WTC11 (cell line): ENCODE measurements at places on chromosomes 4 and X.

DNA sequence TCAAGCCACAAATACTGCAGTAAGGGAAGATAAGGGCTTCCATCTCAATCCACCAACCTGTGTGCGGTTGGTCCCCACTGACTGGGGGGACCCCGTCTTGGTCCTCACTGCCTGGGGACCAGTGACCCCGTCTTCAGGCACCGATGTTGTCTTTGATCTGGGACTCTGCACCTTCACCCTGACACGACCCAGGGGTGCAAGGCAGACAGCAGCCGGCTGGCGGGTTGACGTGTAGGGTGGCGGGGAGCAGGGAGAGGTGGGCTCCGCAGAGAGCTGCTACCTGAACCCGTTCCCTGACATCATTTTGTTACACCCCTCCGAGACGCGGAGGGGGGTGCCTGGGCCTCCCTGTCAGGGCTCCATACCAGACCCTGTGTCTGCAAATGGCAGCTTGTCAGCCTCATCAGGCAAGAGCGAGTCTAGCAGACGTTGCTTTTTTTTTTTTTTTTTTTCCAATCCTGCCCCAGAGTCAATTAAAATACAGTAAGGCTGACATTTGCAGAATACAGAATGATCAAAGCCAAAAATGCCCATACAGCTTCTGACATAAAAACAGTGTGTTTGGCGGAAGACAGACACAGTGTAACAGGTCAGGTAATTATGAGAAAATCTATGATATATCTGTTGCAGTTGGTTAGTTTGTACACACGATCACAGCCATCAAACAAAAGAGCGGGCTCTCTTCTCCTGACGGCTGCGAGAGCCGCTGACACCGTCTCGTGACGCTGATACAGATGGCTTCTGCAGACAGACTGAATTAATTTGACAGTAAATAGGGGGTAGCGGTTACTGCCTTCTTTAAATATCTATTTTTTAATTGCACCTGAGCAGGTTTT lies 118.6 kb downstream of the CRLF2 start:
- H3K4me3 ChIP-seq: no peak overlapping the region
- no peaks in the 10 kb centered on the region; the same call in 1 of the 2 replicates for H3K27me3 ChIP-seq
- H3K36me3 ChIP-seq: peaks cover 17% of the 10 kb centered on the region; the same call in 1 of the 2 replicates
- H3K27ac ChIP-seq: no peak overlapping the region
- H3K4me1 ChIP-seq: peaks cover 17% of the 10 kb centered on the region

DNA sequence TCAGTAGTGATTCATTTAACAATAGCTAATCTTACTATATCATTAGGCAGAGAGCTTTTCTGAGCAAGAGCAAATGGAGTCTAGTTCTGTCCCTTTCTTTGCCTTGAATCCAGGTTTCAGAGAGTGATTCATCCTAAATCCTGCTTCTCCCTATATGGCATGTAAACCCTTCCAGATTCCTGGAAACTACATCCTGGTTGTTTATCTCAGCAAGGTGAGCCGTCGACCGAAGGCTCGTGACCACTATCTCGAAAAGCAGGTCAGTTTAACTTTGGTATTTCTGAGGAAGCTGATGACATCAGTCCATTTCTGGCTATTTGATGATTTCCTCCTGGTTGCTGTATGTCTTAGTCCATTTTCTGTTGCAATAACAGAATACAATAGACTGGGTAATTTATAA lies 40.7 kb upstream of the ERVMER34-1 start:
- no peaks in the 10 kb centered on the region for H3K36me3 ChIP-seq
- H3K4me1 ChIP-seq: peaks cover 8% of the 10 kb centered on the region
- H3K27me3 ChIP-seq: no peaks in the 10 kb centered on the region; the same call in 1 of the 2 replicates
- H3K4me3 ChIP-seq: no peak overlapping the region
- H3K27ac ChIP-seq: no peak overlapping the region

- no peaks in the 10 kb centered on the region for H3K27me3 ChIP-seq
- no peaks in the 10 kb centered on the region for H3K36me3 ChIP-seq
- no peak for DNase-seq
- no peaks in the 10 kb centered on the region for H3K4me1 ChIP-seq
- H3K4me3 ChIP-seq: no peak overlapping the region
These were observed 99.1 kb downstream of the SNCA start for GRCh38 chr4:89737888-89738287.

DNA sequence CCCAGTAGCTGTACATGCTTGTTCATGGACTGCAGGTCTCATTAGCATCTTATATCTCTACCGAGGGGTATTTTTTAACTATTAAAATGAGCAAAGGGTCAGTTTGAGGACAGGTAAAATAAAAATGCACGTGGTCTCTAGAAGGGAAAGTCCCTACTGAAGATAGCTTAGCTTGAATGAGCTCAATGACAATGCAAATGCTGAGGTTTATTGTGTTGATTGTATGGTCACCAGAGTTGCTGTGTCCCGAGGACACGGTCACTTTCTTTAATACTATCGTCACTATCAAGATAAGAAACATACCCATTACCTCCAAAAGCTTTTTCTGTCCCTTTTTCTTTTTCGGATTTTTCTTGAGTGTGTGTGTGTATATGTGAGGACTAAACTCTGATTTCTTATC lies 250.5 kb upstream of the PRKX start:
- no peaks in the 10 kb centered on the region; the same call in 1 of the 2 replicates for H3K36me3 ChIP-seq
- H3K4me1 ChIP-seq: peaks cover 15% of the 10 kb centered on the region
- no peak overlapping the region for H3K4me3 ChIP-seq
- H3K27ac ChIP-seq: no peak overlapping the region

DNA sequence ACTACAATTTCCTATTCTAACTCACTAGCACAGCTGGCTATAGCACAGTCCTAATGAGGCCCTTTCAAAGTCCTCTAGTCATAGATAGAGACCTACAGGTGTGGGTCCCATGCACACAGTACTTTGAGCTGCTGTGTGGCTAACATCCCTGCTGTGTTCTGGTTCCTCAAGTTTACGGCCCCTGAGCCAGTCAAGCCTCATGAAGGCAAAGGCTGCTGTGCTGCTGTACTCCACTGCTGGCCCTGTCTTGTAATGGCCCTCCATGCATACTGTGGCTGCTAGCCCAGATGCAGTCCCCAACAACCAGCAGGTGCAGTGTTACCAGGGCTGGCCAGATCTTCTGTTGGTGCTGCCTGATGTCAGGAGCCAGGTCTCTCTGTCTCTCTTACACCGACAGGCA lies 23.4 kb upstream of the ENPEP start:
- H3K36me3 ChIP-seq: no peaks in the 10 kb centered on the region
- no peak overlapping the region for H3K4me3 ChIP-seq
- peaks cover 73% of the 10 kb centered on the region for H3K27me3 ChIP-seq
- H3K4me1 ChIP-seq: 0 out of 2 replicates have a peak, but pooled peaks cover 2% of the 10 kb centered on the region
- H3K27ac ChIP-seq: no peak overlapping the region

GRCh38 chrX:13750204-13750603 lies 15.7 kb downstream of the OFD1 start:
- H3K27me3 ChIP-seq: no peaks in the 10 kb centered on the region
- no peak overlapping the region for H3K4me3 ChIP-seq
- H3K36me3 ChIP-seq: peaks cover 34% of the 10 kb centered on the region
- no peak overlapping the region for H3K27ac ChIP-seq

DNA sequence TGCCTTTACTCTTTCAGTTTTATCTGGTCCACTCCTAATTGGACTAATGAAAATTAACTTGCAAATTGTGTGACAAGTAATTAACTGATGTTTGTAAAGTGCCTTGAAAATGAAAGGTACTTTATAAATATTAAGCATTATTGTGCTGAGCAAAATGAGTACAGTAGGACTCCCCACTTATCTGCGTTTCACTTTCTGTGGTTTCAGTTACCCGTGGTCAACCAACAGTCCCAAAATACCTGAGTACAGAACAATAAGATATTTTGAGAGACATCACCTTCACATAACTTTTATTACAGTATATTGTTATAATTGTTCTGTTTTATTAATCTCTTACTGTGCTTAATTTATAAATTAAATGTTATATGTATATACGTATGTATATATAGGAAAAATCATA lies 27.4 kb upstream of the JADE3 start:
- no peak for DNase-seq
- no peaks in the 10 kb centered on the region for H3K36me3 ChIP-seq
- no peaks in the 10 kb centered on the region for H3K27me3 ChIP-seq
- H3K4me3 ChIP-seq: no peak overlapping the region

DNA sequence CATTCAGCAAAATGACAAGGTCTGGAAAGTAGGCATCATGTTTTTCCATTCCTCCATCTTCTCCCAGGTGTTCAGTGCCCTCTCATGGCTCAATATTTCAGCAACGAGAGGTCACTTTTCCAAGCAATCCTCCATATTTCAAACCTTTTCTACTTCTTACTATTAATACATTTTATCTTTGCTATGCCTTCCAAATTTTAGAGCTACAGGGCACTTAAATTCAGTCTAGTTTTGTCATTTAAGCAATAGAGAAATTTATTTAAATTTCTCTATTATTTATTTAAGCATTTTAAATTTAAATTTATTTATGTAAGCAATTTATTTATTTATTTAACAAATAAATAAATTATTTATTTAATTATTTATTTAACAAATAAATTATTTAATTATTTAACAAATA lies 305.1 kb upstream of the ANXA10 start:
- no peaks in the 10 kb centered on the region for H3K27me3 ChIP-seq
- no peak for DNase-seq
- H3K36me3 ChIP-seq: no peaks in the 10 kb centered on the region
- H3K27ac ChIP-seq: no peak overlapping the region
- peaks cover 9% of the 10 kb centered on the region for H3K4me1 ChIP-seq

DNA sequence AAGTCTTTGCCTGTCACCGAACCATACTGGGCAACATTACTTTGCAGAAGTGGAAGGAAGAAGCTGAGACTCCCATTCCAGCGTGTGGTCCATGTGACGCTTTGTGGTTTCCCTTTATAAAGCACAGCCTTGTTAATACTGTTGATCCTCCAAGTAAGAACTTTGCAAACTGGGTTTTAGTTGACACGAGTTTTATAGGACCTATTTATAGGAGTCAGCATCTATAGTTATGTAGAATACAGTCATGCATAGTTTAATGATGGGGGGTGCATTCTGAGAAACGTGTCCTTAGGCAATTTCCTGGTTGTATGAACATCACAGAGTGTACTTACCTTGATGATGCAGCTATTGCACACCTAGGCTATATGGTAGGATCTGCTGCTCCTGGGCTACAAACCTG lies 1879.4 kb upstream of the TENM3 start:
- H3K36me3 ChIP-seq: no peaks in the 10 kb centered on the region
- H3K27ac ChIP-seq: no peak overlapping the region
- no peak for DNase-seq
- H3K27me3 ChIP-seq: no peaks in the 10 kb centered on the region

DNA sequence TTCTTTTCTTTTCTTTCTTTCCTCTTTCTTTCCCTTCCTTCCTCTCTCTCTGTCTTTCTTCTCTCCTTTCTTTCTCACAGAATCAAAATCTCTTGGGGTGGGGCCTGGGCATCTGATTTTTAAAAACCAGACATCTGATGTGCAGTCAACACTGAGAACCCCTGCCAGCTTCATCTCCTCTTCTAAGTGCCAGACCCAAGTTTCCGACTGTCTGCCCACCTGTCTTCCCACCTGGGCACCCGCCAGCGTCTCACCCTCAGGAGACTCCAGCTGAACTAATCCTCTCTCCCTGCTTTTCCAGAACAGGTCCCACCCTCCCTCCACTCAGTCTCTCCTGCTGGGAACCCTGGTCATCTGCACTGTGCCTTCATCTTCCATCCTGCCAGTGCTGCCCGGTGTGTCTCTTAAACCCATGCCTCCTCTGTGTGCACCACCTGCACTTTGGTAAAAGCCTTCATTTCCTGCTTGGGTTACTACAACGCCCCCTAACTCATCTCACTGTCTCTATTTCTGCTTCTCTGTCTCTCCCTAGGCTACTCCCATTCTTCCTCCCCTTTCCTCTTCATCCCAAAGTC lies 2.8 kb downstream of the SOD3 start:
- no peak for DNase-seq
- H3K4me1 ChIP-seq: peaks cover 35% of the 10 kb centered on the region
- H3K4me3 ChIP-seq: no peak overlapping the region
- H3K36me3 ChIP-seq: no peaks in the 10 kb centered on the region
- H3K27me3 ChIP-seq: peaks cover 76% of the 10 kb centered on the region

- DNase-seq: no peak
- H3K4me3 ChIP-seq: peak overlapping the region; percentile 87
- H3K4me1 ChIP-seq: peaks cover 36% of the 10 kb centered on the region
- peak overlapping the region; percentile 80 for H3K27ac ChIP-seq
These were observed 1.3 kb downstream of the SPATA18 start for GRCh38 chr4:52052475-52052780.

- no peak overlapping the region for H3K27ac ChIP-seq
- no peak for DNase-seq
- peaks cover 8% of the 10 kb centered on the region for H3K4me1 ChIP-seq
- H3K27me3 ChIP-seq: no peaks in the 10 kb centered on the region
- H3K36me3 ChIP-seq: peaks cover 3% of the 10 kb centered on the region
- H3K4me3 ChIP-seq: no peak overlapping the region
These were observed 148.7 kb upstream of the CTSO start for GRCh38 chr4:156102411-156102810.

DNA sequence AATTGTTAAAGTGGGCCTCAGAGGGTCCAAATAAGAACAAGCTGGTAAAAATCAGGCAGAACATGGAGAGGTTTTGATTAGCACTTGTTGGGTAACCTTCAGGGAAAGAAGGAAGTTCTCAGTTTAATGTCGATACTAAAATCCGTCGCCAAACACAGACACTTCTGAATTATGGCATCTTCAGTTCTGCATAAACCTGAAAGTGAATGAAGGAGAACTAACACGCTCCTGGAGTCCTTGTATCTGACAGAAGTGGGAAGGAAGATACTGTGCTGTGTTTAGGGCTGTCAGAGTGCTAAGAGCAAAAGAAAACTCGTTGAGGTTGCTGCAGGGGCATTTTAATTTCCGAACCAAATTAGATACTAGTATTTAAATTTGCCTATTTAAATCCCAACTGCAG lies 106.2 kb downstream of the TMA16 start:
- no peaks in the 10 kb centered on the region for H3K36me3 ChIP-seq
- H3K4me3 ChIP-seq: no peak overlapping the region
- no peak for DNase-seq

DNA sequence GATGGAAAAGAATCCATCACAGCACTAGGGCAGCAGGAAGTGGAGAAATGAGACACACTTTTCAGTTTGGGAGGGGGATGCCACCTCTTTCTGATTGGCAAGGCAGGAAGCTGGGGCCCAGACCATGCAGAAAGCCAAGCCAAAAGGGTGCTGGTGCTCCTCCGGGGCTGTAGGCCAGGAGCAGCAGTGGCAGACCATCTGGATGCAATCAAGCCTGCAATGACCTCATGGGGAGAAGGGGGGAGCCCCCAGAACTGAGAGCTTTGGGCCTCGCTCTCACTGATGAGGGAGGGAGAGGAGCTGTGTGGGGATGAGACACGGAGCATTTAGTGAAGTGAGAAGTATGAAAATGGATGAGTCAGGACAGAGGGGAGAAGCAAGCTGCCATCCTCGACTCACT lies 141.3 kb upstream of the NALF2 start:
- peaks cover 7% of the 10 kb centered on the region; the same call in 1 of the 2 replicates for H3K27me3 ChIP-seq
- no peaks in the 10 kb centered on the region for H3K4me1 ChIP-seq
- no peak overlapping the region for H3K27ac ChIP-seq

- H3K4me1 ChIP-seq: no peaks in the 10 kb centered on the region
- no peak for DNase-seq
- H3K27ac ChIP-seq: no peak overlapping the region
- peaks cover 10% of the 10 kb centered on the region; the same call in 1 of the 2 replicates for H3K36me3 ChIP-seq
- no peaks in the 10 kb centered on the region for H3K27me3 ChIP-seq
- no peak overlapping the region for H3K4me3 ChIP-seq
These were observed 82.6 kb upstream of the ANK2 start for GRCh38 chr4:112966701-112967488.
